ENCODE measurements at places on chromosomes 4 and X.

DNA sequence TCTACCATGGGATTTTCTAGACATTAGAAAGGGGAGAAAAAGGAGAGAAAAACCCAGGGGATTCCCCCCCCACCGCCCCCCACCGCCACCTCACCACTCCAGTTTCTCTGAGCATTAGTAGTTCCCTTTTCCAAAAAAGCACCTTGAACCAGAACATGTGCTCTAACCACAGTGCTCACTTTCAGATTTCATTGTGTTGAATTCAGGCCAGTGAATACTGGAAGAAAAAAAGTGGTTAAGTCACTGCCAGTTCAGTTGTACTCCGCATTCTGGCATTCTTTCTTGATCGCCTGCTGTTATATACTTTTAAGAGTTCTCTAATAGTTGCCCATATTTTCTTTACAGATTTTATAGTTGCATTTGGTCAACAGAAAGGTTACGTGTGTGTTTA, 40.9 kb downstream of the JADE3 start:
- DNase-seq: no peak

GRCh38 chr4:97656044-97656720, 487.1 kb downstream of the STPG2 start:
- no peak for DNase-seq

DNA sequence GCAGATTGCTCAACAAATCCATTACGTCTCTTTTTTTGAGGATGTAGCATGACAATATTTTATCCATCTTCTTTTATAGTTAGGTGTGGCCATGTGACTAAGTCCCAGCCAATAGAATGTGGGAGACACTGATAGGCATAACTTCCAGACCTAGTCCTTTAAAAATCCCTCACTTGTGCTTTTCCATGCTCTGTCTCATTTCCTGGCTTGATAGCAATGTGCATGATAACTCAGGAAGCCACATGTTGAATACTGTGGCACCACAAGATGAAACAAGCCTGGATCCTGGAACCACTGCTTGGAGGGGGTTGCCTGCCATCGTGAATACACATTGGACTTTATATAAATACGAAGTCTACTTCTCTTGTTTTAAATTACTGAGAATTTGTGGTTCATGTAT, 184.0 kb upstream of the NEIL3 start:
- no peak for DNase-seq

DNA sequence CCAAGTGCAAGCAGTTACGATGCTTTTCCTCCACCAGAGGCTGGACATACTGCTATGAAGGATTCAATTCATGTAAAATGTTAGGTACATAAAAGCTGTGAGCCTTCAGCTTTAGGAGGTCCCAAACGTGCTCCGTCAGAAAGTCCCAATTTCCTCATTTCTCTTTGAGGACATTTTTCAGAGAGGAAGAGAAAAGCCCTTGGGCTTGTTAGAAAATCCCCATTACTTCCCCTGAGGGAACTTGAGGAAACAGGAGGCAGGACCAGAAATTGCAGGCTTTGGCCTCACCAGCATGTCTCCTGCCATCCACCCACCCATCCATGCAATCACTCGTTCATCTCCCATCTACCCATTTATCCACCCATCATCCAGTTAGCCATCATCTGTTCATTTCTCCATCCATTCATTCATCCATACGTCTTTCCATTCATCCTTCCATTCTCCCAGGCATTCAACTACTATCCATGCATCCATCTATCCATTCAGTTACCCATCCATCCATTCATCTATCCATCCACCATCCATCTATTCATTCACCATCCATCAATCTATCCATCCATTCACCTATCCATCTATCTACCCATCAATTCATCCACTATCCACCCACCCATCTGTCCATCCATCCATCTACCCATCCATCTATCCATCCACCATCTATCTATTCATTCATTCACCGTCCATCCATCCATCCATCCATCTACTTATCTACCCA, 223.5 kb downstream of the AFAP1 start:
- no peak for DNase-seq

GRCh38 chr4:77201857-77202256, 44.9 kb downstream of the CCNG2 start:
- DNase-seq: no peak

GRCh38 chr4:169774466-169775445, 17.0 kb upstream of the HPF1 start:
- peak; percentile 21 for DNase-seq

DNA sequence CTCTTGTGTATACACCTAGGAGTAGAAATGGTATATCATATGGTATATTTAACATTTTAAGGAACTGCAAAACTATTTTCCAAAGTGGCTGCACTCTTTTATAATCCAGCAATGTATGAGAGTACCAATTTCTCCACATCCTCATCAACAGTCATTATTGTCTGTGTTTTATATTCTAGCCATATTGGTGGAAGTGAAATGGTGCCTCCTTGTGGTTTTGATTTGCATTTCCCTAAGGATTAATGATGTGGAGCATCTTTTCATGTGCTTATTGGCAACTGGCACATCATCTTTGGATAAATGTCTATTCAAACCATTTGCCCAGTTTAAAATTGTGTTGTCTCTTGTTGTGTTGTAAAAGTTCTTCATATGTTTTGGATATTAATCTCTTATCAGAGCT, 9.6 kb downstream of the BMP15 start:
- DNase-seq: no peak

- DNase-seq: no peak
Measured at GRCh38 chr4:29560452-29560851, 1159.7 kb upstream of the PCDH7 start.

DNA sequence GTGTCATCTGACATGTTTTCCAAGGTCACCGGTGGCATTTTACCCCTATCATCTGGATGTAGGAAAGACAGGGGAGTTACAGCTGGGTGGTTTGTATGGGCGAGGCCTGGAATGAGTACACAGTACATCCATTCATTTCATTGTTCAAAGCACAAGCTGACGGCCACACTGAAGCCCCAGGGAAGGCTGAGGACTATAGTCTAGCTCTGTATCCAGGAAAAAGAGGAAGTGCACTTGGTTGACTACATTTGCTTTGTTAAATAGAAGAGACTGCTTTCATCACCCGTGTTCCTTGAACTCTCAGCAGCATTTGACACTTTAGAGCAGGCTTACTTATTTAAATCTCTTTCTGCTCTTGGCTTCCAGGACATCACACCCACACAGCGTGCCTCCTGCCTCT, 1041.0 kb upstream of the TENM3 start:
- DNase-seq: no peak

- no peak for DNase-seq
Measured at GRCh38 chr4:60134099-60134498, 1066.0 kb upstream of the ADGRL3 start.

- no peak for DNase-seq
Measured at GRCh38 chr4:125317525-125317877, 2.7 kb downstream of the FAT4 start.

GRCh38 chr4:168486912-168487281, 6.6 kb upstream of the DDX60L start:
- no peak for DNase-seq

DNA sequence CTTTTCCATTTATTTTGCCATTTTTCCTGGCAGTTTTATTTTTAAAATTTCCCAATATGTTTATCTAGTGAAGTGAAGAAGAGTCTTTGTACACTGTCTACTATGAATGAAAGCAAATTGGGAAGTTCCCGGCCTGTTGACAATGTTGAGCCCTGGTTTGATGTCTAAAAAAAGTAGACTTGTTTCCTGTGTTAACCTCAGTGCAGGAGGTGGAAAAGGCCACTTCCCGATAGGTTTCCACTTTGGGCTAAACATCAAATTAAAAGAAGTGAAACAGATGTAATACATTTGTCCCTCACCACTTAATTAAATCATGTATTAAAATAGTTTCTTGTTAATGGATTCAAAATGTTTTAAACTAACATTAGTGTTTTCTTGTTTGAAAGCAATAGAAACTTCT, 30.0 kb downstream of the BBS12 start:
- DNase-seq: peak; percentile 9

- no peak for DNase-seq
Measured at GRCh38 chr4:152106113-152106763, 345.4 kb upstream of the GATB start.

DNA sequence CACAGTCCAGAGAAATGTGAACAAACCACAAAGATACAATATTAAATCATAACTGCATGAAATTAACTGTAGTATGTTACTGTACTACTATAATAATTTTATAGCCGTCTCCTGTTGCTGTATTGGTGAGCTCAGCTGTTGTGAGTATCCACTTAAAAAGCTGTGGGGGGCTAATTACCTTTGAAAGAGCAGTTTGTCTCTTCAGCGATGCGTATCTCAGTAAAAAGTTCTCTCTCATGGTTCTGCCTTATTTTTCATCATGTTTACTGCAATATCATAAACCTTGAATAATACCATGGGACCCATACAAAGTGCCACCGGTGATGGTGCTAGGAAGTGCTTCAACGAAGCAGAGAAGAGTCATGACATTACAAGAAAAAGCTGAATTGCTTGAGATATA, 8.4 kb upstream of the MSMO1 start:
- DNase-seq: no peak

DNA sequence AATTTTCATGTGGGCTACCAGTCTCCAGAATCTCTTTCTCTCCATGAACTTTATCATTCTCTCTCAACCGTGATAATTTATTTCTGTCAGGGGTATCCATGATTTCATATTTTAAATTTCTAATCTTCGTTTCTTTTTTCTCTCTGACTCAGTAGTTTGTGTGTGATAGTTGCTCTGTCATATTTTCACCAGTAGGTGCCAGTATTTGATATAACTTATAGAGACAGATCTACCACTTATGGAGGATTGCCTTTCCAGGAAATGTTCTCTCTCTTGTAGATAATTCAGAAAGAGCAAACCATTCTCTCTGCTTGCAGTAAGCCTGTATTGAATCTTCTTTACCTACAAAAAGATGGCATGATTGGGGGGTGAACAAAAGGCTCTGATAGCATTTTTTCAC, 79.3 kb upstream of the DYNLT3 start:
- no peak for DNase-seq

DNA sequence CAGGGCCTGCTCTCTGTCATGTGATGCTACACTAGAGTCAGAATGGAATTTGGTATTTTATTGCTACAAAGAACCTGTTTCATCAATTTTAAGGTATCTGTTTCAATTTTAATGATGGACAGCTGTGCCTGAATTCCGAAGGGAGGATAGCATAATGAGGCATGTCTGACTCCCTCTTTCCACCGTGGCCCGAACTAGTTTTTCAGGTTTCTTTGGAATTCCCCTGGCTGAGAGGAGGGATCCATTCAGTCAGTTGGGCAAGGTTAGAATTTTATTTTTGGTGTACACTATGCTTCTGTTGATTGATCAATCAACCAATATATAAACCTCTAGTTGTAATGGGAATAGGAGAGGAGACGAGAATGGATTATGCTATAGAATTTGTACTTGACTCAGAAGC, 761.8 kb downstream of the FAM133A start:
- DNase-seq: no peak

DNA sequence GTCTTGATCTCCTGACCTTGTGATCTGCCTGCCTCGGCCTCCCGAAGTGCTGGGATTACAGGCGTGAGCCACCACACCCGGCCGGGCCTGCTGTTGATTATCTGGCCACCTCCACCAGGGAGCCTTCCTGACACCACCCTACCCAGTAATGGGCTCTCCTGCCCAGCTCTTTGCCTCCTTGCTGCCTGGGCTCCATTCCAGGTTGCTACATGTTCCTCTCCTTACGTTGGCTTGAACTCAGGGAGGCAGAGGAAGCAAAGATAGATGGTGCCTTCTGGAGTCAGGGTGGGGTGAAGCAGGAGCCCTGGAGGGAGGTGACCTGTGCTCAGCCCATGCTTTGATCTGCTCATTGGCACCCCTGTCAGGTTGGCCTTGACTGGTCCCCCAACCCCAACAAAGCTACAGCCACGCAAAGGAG, 26.3 kb downstream of the FLNA start:
- no peak for DNase-seq

GRCh38 chr4:15333692-15334633, 93.9 kb upstream of the C1QTNF7 start:
- DNase-seq: no peak

DNA sequence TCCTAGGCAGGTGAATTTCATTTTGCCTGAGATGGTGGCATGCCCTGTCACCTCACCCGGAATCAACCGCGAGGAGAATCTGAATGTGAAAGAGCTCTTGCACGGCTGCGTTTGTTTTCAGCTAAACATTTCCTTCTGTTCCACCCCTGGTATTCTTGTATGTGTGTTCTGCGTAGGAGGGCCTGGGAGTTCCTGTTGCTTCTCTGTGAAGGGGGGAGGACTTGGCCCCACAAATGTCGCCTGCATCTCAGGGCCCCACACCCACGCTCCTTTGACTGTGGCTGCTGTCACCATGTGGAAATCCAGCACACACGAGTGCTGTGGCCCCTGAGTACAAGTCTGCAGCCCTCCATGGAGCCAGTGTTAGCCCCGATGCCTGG, 45.8 kb upstream of the CLCN4 start:
- DNase-seq: peak; percentile 49
